ENCODE measurements at places on chromosomes 7 and 10.

DNA sequence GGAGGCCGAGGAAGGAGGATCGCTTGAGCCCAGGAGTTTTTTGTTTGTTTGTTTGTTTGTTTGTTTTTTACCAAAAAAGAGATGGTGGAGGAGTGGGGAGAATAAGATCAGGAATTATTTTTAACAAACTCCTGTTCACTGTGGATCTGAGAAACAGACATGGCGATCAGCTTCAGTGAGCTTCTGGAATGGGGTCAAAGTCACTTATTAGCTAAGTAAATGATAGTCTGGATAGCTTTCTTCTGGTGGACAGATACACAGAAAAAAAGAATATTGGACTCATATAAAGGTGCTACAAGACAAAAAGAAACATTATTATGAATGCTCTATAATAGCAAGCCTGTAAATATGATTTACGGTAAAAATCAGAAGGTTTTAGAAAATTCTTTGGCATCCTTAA lies 85.1 kb downstream of the POU6F2 start:
- DNase-seq, result no peak

GRCh38 chr7:9645756-9646155 lies 1212.3 kb downstream of the NXPH1 start:
- DNase-seq, result no peak

DNA sequence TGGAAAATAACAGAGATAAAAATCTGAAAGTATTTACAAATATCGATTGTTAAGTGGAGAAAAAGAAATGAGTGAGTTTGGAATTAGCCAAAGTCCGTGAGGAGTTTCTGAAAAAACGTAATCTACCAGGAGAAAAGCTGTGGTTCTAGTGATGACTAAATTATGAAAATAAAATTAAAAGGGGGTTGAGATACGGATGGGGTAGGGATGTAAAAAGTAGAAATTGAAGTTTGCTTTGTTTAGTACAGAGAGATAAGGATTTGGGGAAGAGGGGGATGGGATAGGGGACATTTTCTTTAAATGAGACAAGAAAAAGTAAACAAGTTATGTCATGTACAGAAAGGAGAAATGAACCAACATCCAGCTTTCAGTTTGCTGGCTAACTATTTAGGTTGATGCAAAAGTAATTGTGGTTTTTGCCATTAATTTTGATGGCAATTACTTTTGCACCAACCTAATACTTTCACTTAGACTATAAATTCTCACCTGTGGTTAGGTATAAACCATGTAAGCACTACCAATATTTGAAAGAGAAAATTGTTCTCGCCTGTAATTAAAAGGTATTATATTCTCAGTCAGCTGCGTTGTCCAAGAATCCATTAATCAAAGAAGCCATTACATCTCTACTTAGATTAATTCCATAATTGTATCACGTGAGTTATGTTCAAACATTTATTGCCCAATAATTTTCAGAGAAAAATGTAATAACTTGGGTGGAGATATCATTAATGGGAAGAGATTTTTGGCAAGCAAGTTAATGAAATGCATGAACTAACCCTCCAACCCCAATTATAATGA lies 143.0 kb upstream of the NRP1 start:
- DNase-seq, result no peak

DNA sequence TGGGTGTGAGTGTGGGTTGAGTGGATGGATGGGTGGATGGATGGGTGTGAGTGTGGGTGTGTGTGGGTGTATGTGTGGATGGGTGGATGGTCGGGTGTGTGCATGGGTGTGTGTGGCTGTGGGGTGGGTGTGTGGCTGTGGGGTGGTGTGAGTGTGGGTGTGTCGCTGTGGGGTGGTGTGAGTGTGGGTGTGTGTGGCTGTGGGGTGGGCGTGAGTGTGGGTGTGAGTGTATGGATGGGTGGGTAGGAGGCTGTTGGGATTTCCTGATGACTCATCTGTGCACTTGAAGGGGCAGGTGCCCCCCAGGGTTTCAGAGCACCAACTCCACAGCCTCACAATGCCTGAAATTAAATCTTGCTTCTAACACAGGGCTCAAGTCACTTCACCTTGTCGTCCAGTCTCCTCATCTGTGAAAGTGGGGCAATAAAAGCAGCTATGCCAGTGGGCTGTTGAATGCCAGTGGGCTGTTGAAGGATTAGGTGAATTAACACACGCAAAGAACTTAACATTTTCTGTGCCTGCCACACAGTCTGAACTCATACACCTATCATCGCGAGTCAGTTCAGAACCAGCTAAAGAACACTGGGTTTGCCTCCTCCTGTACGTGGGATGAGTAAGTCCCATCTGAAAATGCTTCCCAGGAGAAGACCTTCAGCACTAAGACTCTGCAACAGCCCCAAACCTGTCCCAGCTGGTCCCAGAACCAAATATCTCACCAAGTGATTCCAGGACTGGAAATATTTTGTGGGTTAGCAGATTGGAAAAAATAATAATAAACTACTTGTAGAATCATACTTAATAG lies 32.0 kb downstream of the SFMBT2 start:
- DNase-seq, result no peak

- no peak for DNase-seq
These were observed 23.5 kb downstream of the YKT6 start for GRCh38 chr7:44224080-44224973.

- no peak for DNase-seq
These were observed 30.4 kb downstream of the RAMP3 start for GRCh38 chr7:45187946-45188411.

Measured in T-helper 1 cell (primary cell).